ENCODE measurements at places on chromosomes 1 and 21.

DNA sequence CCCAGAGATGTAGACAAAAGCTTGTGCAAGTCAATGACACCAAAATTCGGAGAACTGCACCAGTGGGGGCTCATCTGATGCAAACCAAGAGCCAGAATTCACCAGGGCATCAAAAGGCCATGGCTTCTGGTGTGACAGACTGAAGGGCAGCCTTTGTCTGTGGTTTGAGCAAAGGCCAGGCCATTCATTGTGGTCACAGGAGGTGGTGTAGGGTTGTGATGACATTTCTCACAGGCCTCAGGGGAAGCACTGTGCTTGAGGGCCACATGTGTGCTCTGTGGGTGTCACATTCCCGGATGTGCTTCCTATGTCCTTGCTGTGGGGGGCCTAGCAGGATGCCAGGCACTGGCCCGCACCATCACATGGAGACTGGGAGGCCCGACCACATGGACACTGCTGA is 22.5 kb upstream of the KCNE1 start:
- peak; percentile 62 for DNase-seq

GRCh38 chr1:23537296-23537973 is 6.4 kb upstream of the E2F2 start:
- DNase-seq = peak; percentile 70

GRCh38 chr1:156727492-156727891 is 777 bp upstream of the METTL25B start:
- DNase-seq = no peak

DNA sequence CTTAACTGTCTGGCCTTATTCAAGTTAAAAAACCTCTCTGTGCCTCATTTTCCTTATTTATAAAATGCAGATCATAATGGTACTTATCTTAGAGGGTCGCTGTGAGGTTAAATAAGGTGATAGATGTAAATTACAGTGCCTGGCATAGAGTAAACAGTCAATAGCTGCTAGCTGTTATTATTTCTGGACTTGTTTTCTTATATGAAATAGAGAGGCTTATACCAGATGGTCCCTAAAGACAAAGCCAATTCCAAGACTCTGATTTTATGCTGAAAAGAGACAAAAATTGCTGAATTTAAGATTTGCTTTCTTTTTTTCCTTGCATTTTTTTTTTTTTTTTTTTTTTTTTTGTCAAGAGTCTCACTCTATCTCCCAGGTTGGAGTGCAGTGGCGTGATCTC is 10.3 kb downstream of the PBX1 start:
- DNase-seq = no peak

DNA sequence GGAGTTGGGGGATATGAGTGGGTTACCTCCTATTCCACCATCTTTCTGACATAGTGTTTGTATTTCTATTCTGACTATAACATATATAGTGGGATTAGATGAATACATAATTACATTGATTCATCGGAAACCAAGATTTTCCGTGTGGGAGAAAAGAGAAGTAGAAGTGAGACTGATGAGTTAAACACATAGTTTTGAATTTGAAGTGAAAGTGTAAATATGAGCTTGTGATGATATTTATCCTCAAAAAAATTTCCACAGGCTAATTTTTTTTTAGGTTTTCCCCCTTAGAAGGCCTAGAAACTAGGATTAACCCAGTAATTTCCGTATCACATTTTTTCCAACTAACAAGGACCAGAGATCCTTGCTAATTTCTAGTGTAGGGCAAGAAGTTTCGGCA is 6.9 kb downstream of the CD1B start:
- no peak for DNase-seq

DNA sequence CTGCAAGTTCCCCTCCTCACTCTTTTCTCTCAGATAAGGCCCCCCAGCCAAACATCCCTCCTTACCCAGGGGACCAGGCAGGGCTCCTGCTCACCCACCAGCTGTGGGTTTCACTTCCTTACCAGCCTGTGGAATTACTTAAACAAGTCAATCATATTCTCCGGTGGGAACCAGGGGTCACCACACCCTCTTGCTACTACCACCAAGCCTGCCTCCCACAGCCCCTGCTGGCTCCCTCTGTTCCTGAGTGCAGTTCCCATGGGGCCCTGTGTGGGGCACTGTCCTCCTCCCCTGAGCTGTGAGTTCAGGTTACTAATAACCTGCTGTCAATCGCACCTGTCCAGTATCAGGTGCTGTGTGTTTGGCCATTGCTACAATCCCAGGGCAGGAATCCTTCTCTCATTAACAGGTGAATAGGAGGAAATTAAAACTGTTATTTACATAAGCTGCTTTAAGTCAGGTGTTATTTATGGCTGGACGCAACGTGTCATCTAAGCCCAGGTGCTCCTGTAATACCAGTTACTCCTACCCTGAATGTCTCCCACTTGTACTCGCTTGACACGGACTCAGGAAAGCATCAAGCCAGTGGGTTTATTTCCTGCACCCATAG is 53.1 kb upstream of the LBR start:
- DNase-seq = no peak

DNA sequence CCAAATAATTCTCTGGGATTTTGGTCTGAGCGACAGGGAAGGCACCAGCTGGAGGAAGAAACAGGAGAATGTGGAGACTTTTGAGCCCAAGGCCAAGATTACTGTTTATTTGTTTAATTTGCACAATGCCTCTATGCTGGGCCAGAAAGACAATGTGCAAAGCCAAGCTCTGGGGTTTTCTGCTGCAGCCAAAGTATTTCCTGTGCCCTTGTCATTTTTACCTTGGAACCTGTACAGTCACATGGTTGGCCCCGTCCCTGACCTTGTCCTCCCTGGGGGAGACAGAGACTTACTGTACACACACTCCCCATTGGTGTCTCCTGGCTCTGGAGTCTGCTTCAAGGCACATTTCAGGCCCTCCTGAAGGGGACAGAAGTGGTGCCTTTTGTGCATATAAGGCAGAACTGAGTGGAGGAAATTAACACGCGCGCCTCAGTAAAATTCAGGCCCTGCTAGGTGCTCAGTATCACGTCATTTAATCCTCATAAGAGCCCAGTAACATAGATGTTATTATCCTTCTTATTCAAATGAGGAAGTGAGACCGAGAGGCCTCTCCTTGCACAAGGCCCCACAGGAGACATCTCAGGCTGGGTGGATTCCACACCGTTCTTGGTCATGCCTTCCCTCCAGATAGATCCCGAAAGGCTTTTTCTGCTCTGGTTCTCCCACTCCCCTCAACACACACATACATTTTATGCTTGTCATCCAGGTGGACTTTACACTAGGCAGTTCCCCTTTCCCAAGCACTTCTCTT is 21.1 kb downstream of the C1orf115 start:
- DNase-seq = no peak

DNA sequence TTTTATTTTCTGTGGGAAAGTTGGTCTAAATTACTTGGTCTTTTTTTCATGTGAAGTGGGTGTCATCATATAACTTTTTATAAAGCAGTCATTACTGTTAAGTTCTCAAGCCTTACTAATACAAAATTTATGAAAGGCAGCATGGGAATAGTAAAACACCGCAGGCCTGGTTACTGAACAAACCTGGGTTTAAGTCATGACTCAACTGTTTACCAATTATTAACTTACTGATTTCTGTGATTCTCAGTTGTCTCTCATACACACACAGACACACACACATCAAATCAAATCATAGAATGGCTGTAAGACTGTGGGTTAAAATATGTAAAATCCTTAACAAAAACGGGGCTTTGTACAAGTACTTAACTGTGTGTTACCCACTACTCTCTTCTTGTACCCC is 14.6 kb downstream of the MAEL start:
- no peak for DNase-seq

DNA sequence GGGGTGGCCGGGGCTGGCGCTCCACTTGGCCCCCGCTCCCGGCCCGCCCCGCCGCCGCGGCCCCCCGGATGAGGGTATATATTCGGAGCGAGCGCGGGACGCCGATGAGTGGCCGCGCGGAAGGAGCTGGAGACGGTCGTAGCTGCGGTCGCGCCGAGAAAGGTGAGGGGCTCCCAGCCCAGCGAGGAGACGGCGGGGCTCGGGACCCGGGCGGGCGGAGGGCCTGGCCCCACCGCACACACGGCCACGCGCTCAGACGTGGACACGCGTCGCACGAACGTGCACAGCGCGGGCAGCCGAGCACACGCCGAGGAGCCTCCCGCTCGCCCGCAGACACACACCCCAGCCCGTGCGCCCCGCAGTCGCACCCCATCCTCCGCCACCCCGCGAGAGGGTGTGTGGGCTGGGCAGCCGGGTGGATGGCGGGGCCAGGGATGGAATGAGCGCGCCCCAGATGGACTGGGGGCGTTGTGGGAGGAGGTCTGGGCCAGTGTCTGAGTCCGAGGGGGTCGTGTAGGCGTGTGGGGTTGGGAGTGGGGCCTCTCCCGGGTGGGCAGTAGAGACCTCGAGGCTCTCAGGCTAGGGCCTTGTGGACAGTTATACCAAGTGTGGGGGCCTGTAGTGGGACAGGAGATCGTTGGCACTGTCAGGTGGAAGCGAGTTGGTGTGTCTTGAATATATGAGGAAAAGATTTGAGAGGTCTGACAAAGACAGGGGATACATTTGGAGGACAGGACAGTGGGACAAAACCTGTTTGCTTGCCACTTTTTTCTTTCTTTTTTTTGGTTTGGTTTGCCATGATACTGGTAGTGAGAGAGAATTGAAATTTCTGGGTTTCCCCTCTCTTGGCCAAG is at the start of gene UAP1:
TSS of gene UAP1 (plus strand) at position 107 of the 854 bp plus-strand sequence. CDS start 4,347 bp downstream, outside the sequence.
- peak; percentile 17 for DNase-seq

- DNase-seq = peak; percentile 7
Measured at GRCh38 chr1:118618618-118619340, 369.4 kb downstream of the TBX15 start.

- DNase-seq = peak; percentile 39
Measured at GRCh38 chr1:4650481-4650880, 3.9 kb upstream of the AJAP1 start.

GRCh38 chr1:237154157-237154556 is 112.2 kb downstream of the RYR2 start:
- peak; percentile 8 for DNase-seq

- DNase-seq = peak; percentile 37
Measured at GRCh38 chr1:24341260-24341659, 22.1 kb downstream of the GRHL3 start.

DNA sequence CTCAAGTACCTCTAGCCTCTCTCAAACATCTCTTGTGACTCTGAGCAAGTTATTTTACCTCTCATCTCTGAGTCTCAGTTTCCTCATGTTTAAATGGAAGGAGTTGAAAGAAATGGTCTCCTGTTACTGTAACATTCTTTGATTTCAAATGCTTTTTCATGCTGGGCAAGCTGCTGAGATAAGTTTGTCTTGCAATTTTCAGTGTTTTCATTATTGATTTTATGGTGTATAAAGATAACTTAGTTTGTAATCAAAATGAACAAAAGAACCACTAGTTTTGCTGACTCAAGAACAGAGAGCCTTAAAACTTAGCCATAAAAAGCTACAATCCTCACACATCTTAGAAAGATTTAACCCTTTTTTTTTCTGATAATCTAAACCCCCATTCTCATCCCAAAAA is 4.5 kb downstream of the LIPI start:
- DNase-seq = no peak

DNA sequence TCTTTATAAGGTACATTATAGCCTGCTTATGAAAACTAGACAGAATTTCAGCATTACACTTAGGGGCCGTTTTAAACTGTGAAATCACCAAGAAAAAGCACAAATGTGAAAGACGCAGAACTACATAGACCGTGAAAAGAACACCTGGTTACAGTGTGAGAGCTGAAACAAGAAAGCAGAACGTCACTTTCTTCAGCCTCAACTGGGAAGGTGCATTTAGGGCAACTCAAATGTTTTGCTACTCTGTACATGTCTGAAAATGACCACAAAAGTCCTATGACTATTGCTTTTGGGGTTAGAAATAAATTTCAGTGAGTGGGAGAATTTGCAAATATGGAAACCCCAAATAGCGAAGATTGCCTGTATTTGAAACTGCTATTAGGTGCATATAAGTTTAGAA is 268.7 kb downstream of the OLFM3 start:
- no peak for DNase-seq

GRCh38 chr1:47178020-47178419 is 11.8 kb downstream of the PDZK1IP1 start:
- DNase-seq = no peak

- DNase-seq = peak; percentile 94
Measured at GRCh38 chr1:205925736-205926135, 17.5 kb downstream of the SLC26A9 start.

GRCh38 chr1:244049162-244050013 is 1.7 kb upstream of the ZBTB18 start:
- DNase-seq = peak; percentile 42

DNA sequence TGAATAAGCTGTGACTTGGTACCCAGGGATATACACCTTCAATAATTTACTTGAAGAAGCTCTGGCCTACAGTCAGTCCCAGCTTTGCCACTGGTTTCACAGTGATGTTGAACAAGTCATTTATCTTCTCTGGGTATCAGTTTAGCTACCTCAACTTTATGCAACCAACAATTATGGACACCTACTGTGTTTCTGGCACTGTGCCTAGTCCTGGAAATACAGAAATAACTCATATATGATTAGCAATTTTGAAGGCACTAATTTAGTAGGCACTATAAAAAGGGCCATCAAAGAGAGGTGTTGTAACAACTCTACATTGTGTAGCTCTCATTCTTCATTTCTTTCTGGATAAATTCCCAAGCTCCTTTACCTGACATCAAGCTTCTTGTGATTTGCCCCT is 88.6 kb upstream of the SPATA6 start:
- DNase-seq = no peak

DNA sequence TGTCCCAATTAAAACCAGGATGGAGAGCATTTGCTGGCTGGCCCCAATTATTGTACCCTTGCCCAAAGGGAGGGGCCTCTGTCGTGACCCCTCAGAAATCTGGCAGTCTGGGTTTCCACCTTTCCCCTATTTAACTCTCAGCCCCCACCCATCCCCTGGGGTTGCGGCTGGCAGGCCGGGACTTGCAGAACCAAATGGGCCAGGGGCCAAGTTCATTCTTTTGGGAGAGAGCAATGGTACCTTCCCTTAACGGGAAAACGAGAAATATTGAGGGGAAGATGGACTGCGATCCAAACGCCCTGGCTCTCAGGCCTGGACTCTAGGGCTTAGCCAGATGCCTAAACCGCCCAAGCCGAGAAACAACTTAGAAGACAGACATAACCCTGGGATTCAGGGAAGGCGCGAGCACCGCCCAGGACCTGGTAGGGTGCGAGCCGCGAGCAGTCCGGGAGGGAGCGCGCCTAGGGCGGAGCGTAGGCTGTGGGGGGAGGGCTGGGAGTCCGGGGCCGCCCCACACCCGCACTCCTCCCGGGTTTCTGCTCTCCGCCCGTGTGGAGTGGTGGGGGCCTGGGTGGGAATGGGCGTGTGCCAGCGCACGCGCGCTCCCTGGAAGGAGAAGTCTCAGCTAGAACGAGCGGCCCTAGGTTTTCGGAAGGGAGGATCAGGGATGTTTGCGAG is at the start of gene SLC27A3:
TSS of gene SLC27A3 (plus strand) at position 628 of the 678 bp plus-strand sequence. CDS start 91 bp downstream, outside the sequence.
- DNase-seq = peak; percentile 53

- DNase-seq = no peak
Measured at GRCh38 chr1:156745881-156746280, 5.0 kb upstream of the MRPL24 start.

DNA sequence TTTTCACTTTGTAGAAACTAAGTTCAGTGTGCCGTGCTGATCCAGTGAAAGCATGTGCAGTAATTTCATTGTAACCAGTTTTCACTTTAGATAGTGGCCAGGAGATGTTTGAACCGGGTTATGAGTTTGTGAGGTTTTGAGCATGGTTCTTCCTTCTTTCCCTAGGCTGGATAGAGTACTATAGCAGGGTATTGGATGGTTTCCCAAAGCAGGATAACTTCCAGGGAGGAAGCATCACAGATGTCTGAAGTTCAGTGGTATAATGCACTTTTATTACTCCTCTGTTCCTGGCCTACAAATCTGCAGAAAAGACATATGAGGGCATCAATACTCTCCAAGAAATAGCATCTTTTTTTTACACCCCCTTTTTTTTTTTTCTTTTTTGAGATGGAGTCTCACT is 823.1 kb downstream of the USP25 start:
- no peak for DNase-seq

- no peak for DNase-seq
Measured at GRCh38 chr1:160371756-160372155, 4.9 kb downstream of the NHLH1 start.
